Activated naive CD4-positive, alpha-beta T cell treated with Interleukin-2 at 50 U/mL for 16 hours (primary cell): ENCODE measurements at places on chromosomes 2 and 18.
A peak's percentile ranks its signal among the peaks of the same experiment; 100 is the strongest.

- no peak for DNase-seq
These were observed 343.0 kb downstream of the NYAP2 start for GRCh38 chr2:225742487-225742886.

DNA sequence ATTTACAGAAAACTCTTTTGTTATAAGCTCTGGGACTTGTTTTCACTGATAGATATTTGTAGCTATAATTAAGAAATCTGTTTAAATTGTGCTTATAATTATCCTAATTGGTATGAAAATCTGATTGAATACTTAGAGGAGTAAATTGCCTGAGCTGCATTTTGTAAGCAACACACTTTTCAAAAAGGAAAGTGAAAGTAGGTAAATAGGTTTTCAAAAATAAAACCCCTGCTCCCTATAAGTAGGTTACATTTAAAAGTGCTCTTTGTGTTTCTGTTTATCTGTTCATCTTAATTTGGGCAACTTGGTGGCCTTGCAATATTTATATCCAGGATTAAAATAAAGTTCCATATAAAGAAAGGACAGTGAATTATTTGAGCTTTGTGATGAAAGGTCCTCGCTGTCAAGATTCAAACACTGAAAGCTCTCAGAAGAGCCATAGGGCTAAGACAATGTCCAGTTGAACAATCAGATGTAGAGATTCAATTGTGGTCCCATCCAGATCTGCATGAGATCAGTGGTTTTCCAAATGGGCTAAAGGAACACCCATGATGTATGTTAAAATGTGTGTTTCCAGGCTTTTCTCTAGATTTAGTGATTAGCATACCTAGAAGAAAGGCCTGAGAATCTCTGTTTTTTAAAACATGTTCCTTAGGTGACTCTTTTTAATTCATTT is 371.6 kb downstream of the RPRM start:
- DNase-seq: no peak

DNA sequence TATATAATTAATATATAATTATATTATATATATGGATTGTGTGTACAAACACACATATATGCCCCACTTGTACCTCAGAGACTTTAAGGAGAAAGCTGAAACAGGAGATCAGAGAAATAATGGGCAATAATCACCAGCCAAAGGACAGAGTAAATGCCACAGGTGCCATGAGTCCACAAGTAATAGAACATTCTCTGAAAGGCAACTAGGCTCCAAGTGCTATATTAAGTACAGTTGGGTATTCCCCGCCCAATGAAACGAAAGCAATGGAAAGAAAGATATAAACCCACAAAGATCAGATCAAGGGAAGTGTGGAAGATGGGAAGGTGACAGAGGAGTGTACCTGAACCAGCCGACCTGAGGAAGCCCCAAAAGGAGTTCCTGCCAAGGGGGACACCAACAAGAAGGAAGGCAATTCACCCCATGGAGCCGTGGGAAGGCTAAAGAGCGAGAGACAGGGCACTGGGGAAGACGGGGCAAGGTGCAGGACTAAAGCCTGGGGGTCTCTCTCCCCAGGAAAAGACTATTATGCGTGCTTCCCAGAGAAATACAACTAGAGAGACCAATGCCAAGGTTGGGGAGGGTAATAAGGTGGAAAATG is 19.0 kb downstream of the DYM start:
- no peak for DNase-seq

- DNase-seq: no peak
These were observed 138.9 kb downstream of the CDC42EP3 start for GRCh38 chr2:37532503-37532902.

DNA sequence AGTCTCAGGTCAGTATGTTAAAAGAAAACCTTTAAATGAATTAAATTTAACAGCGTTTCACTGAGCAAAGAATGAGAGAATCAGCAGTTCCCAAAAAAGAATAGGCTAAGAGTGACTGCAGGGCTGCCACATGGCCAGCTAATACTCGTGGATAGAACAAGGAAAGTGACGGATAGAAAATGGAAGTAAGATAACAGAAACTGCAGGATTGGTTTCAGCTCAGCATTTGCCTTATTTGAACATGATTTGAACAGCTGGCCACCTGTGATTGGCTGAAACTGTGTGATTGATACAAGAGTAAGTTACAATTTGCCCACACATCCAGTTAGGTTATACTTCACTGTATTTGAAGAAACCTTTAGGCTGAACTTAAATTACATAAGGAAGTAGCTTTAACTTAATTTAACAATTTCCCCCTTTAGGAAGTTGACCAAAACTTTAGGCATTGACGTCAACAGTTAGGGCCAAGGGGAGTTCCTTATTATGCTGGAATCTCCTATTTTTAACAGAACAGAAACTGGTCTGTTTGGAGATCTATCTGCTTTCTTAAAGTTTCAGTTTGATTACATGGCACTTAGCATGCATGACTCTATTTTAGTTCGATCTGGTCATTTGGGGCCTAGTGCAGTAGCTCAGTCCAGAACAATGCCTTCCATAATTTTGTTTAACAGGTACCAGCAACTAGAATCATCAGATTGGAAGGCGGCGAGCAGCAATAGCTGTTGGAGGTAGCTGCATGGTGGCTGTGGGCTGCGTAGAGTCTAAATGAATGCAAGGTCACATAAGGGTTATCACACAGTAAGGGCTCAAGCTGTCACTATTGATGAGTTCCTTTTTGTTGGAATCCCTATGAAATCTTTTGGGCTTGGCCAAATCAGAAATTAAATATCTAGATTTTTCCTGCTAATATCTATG is 143.4 kb downstream of the TRIM43 start:
- DNase-seq: no peak

- no peak for DNase-seq
These were observed 91.9 kb upstream of the LRP1B start for GRCh38 chr2:142222715-142223114.

GRCh38 chr2:15561574-15562344 is 625 bp upstream of the NBAS start:
- peak; percentile 37 for DNase-seq

DNA sequence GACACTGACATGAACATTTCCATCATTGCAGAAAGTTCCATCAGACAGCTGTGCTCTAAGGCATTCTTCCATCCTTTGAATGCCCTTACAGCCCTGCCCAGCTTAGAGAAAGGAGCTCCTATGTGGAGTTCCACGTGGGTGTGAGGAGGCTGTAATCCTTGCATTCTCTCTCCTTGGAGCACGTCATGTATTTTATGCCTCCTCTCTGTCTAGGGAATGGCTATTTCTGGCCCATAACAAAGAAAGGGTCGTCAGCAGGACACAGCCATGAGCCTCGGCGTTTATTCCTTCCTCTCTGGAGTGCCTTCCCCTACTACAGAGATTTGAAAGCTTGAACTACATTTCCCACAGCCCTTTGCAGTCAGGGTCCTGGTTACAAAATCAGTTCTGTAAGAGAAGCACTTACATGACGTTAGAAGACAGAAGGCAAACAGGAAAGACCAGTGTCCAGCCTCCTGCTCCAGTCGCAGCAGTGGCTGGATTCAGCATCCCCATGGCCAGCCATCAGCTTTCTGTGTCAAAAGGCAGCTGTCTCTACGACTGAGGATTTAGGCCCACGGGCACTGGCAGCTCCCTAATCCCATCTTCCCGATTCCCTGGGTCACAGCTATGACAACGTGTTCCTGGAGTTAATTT is 234.9 kb downstream of the TFCP2L1 start:
- DNase-seq: no peak

- DNase-seq: no peak
These were observed 452.2 kb downstream of the MBD2 start for GRCh38 chr18:53772293-53772692.

DNA sequence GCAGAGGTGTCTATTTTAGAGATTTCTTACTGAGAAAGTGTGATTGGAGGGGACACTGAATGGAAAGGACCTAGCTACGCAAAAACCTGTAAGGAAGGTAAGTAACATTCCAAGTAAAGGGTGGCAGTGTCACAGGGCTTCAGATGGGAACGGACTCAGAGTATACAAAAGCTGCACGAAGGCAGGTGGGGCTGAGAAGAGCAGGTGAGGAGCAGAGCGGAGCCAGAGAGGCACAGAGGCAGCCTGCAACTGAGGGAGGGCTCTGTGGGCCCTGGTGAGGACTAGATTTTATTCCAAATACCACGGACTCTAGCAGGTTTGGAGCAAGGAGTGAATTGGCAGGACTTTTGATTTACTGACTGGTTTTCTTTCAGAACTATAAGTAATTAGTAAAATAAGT is 331.3 kb upstream of the PKDCC start:
- no peak for DNase-seq

DNA sequence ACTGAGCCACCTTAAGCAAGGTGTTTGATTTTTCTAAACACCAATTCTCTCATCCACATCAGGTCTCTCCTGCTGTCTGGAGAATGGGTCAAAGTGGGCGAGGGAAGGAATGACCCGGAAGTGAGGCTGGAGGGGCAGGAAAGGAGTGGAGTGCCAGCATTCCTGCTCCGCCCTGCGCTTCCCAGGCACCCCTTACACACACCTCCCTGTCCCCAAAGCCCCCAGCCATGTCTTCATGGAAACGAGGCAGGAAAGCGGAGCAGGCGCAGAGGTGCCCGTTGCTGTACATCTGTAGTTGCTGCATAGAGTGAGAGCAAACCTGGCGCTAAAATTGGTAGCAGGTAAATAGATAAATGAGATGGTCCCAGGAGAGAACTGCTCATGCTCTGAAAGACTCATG is 27.2 kb upstream of the NT5DC4 start:
- no peak for DNase-seq

DNA sequence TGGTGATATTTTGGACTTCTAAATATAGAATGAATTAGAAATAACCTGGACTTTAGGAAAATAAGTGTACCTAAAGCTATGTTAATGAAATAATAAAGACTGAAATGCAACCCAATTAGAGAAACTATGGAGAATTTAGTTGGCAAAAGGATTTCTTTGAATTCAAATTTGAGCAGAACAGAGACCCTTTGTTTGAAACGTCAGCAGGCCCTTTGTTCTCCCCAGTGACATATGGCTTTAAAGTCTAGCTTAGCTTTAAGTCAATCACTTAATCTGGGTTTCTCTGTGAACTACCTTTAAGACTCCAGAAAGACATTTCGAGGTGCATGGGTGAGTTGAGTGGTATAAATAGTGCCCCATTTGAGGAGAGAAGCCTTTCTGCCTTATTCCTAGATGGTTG is 130.5 kb upstream of the CREB1 start:
- no peak for DNase-seq

DNA sequence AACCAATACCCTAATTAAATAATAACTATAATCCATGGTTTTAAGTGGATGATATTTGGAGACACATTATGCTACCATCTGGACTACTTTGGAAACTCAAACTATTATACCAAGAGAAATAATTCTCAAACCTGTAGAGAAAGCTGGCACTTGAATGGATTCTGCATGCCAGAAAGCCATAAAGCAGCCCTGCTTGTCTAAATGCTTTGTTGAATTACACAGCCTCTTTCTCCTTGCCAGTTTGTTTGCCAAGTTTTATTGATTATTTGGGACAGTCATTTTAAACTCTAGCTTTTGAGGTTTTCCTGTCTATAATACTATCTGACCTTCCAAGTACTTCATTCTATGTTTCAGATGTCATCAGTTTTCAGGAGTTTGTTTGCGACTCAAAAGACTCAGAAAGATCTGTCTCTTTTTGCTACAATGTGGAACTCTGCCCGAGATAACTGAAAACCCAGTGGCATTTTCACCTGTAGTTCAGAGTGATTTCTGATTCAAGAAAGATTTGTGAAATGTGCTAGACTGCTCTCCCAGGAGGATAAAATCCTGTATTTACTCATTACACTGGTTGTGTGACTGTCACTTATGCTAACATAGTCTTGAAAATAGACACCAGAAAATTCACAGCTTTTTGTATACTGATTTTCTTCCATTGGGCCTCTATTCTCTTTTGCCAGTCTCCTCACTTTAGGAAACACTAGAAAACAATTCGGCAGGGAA is 29.2 kb upstream of the MBOAT2 start:
- DNase-seq: no peak

- DNase-seq: no peak
These were observed 70.8 kb downstream of the KCNE4 start for GRCh38 chr2:223122781-223123180.

- no peak for DNase-seq
These were observed 145.8 kb downstream of the TRIB2 start for GRCh38 chr2:12862541-12862940.

GRCh38 chr18:25103468-25104155 is 248.4 kb downstream of the ZNF521 start:
- no peak for DNase-seq

DNA sequence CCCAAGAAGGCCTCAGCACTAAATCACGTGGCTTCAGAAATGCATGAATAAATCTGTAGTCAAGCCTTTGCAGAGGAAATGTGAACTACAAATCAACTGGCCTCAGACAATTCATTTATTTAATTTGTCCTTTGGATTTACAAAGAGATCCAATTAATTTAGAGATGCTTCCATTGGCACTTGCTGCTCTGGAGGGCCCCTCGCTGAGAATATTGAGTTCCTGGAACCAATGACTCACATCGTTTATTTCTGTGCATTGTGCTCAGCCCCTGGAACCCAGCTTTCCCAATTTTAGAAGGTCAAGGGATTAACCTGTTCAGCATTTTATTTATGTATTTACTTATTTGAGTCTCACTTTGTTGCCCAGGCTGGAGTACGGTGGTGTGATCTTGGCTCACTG is 47.2 kb upstream of the MGAT4A start:
- DNase-seq: no peak

- no peak for DNase-seq
These were observed 163.5 kb upstream of the FBXO11 start for GRCh38 chr2:48069769-48070168.

- no peak for DNase-seq
These were observed 284.7 kb downstream of the CMPK2 start for GRCh38 chr2:6580982-6581381.

DNA sequence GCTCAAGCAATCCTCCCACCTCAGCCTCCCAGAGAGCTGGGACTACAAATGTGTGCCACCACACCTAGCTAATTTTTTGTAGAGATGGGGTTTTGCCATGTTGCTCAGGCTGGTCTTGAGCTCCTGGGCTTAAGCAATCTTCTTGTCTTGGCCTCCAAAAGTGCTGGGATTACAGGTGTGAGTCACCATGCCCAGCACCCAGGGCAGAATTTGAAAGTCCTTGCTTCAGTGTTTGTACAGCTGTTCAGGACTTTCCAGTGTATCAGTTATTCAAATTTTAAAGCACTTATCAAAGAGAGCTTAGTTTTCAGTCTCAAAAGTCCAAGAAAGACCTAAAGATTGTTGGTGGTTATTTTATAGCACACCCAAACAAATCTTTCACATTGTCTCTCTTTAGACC is 43.6 kb upstream of the VPS54 start:
- DNase-seq: no peak

GRCh38 chr2:198374375-198375082 is 570.1 kb downstream of the PLCL1 start:
- no peak for DNase-seq
